ENCODE measurements at places on chromosomes 12 and 14.

DNA sequence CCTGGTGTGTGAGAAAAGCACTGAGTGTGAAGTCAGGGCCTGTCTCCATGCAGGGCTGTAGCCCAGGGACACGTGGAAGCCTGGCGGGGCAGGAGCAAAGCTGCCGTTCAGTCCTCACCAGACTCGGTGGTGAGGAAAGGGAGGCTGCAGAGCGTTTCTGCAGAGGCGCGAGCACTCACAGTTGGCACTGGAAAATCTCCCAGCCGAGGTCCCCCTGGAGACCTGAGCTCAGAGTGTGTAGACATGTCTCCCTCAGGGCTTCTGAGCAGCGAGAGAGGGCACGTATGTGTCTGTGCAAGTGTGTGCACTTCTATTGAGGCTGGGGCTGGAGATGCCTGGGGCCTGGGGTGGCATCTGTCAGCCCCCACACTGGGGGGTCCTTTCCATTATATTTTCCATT lies 11.0 kb upstream of the HHIPL1 start:
- DNase-seq: no peak

DNA sequence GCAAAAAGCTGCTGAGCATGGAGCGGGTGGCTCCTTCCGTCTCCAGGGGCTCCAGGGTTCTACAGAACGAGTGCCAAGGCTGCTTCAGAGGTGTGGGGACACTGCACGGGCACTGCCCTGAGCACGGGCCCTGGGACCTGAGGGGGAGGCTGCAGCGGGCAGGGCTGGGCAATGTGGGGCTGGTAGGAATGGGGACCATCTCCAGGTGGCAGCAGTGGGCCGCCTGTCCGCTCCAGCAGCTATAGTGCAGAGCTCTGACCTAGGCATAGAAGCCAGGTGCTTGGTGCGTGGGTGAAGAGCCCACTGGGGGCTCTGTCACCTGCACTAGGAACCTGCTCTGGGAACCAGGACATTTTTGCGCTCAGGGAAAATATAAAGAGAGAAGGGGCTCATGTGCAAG lies 22.3 kb downstream of the HDAC7 start:
- no peak for DNase-seq

DNA sequence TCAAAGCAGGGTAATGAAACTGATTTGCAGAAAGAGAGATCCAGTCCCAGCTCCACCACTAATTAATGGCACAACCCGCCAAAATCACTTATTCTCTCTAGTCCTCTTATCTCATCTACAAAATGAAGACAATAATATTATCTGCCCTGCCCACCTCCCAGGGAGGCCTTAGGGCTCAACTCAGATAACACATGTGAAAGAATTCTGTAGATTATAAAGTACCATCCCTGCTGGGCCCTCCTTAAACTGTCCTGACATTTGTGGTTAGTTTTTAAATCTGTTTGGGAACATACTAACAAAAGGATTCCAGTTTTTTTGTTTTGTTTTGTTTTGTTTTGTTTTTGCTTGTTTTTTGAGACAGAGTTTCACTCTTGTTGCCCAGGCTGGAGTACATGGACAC lies 7.3 kb downstream of the POMT2 start:
- DNase-seq: no peak

DNA sequence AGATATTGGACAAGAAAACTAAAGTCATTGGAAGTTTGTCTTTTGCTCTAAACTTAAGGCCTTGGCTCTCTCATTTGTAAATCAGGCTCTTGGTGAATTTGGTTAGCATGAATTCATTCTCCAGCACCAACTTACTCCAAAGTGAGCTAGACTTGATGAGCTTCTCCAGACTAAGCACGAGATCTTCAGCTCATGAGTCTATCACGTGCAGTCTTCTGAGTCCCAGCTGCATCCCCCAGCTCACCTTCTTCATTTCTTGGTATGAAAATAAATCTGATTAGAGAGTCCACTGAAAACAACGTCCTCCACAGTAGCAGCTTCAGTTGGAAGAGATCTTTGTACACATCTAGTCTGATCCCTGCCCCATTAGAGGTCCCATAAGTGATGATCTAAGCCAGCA lies 52.5 kb upstream of the DDX11 start:
- no peak for DNase-seq

DNA sequence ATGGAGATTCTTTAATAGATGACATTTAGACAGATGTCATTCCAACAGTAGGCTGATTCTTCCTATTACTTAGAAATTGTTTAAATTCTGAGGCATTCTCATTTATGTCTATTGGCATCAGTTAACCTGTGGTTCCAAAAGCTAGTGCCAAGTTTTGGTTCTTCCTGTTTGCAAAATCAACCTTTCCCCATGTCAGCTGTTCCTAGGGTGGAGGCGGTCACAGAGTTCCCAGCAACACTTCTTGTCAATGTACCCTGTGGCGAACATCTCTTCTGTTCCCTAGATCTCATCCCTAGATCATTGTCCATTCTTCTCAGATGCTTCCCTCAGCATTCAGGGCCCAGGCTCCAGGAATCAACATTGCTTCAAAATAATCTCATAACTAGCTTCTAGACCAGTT lies 140.9 kb downstream of the PHLDA1 start:
- DNase-seq: no peak

DNA sequence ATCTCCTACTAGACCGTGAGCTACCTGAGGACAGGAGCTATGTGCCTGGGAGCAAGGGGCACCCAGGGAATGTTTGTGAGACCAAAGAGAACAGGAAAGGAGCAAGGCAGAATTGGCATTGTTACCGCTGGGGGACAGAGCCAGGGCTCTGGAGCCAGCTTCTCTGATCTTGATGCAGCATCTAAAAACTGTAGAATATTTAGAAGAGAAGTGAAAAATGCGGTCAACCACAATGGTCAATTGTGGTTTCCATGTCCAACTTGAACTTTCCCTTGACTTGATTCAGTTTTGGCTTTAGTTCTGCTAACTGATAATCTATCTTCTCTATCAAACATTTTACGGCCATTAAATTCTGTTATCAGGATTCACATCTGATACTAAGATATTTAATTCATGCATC lies 201.2 kb downstream of the ANO4 start:
- no peak for DNase-seq

- no peak for DNase-seq
Observed at GRCh38 chr14:90228478-90228877, 27.9 kb upstream of the PSMC1 start.

DNA sequence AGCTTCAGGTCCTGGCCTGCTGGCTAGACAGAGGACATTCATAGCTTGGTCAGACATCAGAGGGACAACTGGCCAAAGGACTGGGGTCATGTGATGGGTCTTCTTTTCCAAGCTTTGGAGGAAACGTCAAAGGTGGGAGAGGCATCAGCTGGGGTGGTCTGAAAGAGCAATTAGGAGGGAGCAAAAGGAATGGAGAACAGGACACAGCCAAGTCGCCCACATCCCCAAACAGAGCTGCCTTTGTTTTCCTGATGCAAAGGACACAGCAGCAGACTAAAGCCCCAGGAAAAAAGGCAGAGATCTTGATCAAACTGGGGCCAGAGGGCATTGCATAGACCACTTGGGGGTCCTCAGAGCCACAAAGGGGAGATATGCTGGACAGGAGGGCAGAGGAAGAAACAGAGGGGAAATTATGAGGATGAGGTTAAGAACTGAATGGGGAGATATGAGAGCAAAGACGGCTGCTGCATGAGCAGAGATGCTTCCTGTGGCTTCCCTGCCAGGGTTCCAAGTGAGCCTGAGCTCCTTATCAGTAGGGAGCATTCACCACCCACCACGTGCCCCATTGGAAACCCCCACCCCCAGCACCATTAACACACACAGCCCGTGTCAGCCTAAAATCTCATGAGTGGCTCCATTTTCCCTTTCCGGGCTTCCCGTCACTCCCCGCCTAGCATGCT lies 62.4 kb downstream of the ANO2 start:
- DNase-seq: no peak

DNA sequence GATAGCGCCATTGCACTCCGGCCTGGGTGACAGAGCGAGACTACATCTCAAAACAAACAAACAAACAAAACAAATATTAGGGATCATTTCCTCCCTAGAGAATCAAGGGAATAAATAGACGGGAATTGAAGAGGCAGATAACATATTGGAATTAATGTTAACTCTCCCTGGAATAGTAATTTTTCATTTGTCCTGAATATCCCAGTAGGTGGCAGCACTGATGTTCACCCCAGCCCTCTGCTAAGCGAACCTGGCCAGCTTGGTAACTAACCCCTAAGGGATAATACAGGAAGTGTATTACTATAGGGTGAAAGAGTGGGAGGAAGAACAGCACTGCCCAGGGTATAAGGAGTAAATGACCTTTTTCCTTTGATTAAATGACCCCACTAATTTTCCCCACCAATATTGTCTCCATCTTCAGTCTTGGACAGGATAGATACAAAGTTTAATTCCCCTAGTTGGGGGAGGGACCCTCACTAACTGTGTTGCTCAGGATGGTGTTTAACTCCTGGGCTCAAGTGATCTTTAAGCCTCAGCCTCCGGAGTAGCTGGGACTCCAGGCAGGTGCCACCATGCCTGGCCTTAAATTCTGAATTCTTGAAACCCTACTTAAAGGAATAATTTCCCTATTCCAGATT lies 40.5 kb downstream of the SLC2A14 start:
- peak; percentile 15 for DNase-seq

- DNase-seq: no peak
Observed at GRCh38 chr14:37678916-37679315, 83.5 kb downstream of the TTC6 start.

DNA sequence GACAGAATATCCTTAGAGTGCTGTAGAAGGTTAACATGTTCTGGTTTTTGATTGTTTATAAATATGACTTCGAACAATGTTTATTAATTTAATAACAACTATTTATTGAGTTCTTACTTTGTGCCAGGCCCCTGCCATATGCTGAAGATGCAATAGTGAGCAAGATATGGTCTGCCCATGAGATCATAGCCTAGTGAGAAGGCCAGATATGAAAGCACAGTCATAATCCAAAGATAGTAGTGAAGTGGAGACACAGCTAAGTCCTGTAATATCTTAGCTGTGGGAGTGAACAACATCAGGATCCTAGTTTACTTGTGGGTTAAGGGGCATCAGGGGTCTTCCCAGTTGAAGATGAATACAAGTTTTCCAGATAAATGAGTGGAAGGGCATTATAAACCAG lies 189.4 kb upstream of the FBXO33 start:
- no peak for DNase-seq

DNA sequence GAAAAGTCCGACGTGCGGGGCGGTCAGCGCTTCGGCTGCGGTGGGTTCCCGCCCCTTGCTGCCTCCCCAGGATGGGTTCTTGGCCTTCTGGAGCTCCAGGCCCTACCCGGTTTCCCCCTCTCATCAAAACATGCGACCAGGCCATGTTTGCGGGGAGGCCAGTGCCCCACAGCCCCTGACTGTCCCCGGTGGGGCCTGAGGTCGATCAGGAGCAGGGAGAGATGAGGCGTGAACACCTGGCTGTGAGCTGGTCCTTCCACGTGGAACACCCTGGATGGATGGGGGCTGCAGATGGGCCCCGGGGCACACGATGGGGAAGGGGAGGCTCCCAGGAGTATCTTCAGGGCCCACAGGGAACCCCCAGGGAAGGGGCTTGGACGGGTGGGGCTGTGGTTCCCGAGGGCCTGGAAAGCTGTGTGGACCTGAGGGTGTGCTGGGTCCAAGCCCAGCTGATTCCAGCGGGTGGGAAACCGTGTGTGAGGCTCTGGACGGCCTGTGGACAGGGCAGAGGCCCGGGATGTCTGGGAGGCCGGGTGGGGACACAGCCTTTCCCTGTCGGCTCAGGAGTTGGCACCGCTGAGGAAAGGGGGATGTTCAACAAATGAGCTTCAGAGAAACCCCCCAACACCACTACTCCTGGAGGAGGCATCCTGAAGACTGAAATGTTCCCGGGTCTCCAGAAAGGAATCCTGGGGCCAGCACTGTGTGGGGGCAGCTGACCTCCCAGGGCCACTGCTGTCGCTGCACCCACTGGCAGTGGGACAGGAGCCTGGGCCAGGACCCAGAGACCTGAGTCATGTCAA lies 187.0 kb upstream of the C14orf180 start:
- no peak for DNase-seq

DNA sequence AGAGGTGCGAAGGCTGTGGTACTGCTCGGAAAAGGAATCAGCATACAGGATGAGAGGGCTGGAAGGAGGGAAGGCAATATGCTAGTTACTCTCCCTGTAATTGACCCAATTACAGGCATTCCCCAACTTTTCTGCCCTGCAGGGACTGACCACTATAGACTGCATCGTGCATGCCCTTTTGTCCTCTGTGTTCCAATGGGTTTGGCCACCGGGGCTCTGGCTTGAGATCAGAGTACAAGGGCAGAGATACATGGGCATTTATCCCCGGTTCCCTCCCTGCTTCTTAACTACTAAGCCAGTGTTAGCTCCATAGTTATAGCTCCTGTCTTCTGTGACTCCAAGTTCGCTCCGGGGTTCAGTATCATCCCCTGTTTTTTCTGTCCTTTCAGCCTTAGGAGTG lies 59.7 kb downstream of the GTF2A1 start:
- DNase-seq: no peak

- peak; percentile 80 for DNase-seq
Observed at GRCh38 chr12:65868133-65868705, 43.9 kb downstream of the HMGA2 start.

DNA sequence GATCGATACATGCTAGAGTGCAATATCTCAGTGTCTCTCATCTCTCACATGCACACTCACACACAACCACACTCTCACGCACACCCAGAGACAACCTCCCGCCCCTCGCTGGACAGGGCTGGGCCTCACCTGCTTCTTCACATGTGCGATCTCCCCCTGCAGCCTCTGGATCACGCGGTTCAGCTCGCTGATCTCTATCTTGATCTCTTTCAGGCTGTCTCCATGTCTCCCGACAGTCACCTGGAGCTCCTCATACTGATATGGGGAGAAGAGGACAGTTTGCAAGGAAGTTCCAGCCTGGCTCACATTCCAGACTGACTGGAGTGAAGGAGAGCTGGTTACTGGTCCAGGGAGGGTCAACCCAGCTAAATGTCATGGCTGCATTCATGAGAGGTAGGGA lies 4.4 kb downstream of the KRT2 start:
- no peak for DNase-seq

DNA sequence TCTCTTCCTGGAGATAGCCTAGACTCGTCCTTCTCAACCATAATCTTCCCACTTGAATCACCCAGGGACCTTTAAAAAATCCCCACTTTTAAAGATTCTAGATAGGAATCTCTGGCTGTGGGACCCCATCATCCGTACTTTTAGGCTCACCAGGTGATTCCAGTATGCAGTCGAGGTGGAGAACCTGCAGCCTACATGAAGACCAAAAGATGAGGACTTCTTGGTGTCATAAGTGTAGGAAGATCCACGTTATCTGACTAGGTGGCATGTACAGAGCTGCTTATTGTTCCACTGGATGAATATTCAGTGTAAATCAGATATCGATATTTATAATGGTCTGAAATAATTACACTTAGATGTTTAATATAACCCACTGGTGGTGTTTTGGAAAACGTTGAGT lies 2.6 kb downstream of the PRKCH start:
- DNase-seq: no peak

GRCh38 chr14:54450535-54450934 lies 9.4 kb upstream of the CNIH1 start:
- peak; percentile 44 for DNase-seq

- DNase-seq: no peak
Observed at GRCh38 chr14:100212476-100213333, 26.2 kb upstream of the YY1 start.

GRCh38 chr14:31489691-31490090 lies 1.9 kb upstream of the GPR33 start:
- DNase-seq: no peak

- DNase-seq: no peak
Observed at GRCh38 chr12:132662901-132663755, 24.0 kb downstream of the POLE start.
